ENCODE measurements at places on chromosomes 1 and 21.

- DNase-seq, result peak; percentile 97
These were observed at the start of gene MKNK1 for GRCh38 chr1:46603858-46604549. Gene MKNK1, minus strand, starts transcription at chr1:46604268. Its CDS starts 20,941 bp downstream, at chr1:46583327.

DNA sequence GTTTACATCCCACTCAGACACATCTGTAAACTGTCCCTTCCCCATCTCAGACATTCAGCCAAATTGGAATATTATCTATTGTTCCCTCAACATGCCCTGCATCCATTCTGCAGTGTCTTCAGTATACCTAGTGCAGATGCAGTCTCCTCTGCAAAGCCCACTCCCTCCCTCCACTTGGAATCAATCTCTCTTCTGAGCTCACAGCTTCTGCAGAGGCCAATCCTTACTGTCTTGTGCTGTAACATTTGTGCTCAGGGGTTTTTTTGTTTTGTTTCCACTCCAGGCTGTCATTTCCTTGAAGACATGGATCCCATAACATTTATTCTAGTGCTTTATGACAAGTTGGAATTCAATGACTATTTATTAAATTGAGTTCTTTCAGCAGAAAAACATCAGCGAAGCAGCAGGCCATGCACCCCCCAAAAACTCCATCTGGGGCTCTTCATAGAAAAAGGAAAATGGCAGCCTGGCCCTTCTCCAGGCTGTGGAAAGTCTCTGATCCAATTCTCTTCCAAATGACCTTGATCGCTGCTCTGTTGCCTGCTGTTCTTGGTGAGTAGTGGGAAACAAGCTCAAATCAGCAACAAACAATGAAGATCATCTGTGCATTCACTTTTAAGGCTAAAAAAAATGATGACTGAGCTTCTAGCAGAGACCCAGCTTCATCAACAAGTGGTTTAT is 8.7 kb downstream of the C4BPA start:
- no peak for DNase-seq

DNA sequence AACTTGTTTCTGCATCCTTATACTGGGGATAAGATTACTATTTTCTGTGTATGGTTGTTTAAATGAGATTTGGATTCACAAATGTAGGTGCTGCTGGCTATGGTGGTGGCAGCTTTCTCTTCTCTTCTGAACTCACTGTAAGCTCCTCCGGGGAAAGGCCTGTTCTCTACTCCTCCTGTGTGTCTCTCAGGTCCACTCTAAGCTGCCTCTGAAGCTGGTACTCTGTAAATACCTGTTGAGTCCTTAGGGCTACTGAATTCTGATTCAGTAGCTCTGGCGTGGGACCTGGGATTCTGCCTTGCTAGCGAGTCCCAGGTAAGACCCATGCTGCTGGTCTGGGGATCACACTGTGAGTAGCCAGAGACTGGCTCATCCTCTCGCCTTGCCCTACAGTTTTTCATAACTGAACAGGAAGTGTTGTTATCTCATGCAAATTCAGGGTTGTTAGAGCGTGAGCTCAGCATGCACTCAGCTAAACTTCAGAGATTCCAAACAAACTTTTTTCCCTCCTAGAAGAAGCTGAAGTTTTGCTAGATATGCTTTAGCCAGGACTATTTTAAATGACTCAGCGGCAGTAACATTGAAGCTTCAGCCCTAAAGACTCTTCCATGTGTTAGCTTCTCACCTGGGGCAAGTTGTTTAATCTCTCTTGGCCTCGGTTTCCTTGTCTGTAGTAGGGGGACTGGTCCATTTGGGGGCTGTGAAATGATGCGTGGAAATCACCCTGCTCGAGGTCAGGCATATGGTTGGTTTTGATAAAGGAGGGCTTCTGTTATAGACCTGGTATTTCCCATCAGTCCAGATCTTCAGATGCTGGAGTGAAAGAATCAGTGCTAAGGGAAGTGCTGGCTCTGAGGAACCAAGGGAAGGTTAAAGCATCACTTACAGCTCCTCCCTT is 271.5 kb upstream of the TMEM51 start:
- DNase-seq, result no peak

- peak; percentile 61 for DNase-seq
These were observed 47.1 kb upstream of the TLR5 start for GRCh38 chr1:223189903-223190724.

DNA sequence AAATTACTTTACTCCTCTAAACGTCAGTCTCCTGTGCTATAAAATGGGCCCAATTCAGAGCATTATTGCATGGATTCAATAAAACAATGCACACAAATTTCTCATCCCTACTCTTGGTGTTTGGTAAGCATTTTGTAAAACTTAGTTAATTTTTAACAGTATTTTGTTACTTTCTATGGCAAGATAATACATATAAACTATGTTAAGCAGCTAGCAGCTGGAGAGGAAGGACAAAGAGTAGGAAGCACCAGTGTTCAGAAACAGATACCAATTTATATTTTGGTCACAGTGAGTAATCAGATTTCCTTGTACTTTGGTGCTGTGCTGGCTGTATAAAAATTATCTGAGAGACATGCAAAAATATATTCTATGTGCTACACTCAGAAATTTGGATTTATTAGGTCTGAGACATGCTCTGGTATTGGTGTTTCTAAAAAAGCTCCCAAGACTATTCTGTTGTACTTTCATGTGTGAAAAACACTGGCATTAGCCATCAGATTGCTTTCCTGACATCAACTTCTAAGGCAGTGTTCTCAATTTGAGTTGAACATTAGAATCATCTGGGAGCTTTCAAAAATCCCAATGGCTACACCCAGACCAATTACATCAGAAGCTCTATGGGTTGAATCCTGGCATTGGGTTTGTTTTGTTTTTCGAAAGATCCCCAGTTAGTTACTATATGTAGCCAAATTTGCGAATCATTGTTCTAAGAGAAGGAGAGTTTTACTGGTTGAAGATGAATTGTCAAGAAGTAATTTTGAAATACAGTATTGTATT is 100.3 kb upstream of the C1orf87 start:
- DNase-seq, result no peak

GRCh38 chr1:21294266-21294989 is 4.2 kb upstream of the ECE1 start:
- peak; percentile 79 for DNase-seq

- no peak for DNase-seq
These were observed 29.8 kb upstream of the TADA1 start for GRCh38 chr1:166905900-166906299.

DNA sequence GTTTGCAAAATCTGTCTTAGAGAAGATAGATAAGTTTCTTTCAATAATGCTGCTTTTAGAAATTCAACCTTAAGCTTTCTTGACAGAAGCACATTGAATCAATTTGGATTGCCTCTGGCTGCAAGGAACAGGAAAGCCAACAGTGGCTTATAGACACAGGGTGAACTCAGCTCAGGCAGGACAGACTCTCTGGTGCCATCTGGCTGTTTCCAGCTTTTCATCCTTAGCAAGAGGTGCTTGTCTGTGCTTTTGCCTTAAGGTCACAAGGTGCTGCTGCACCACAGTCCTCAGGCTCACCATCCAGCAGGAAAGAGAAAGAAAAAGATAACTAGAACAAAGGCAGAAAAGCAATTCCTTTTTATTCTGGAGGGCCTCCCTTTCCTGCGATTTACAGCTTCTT is 93.7 kb upstream of the ETS2 start:
- DNase-seq, result no peak

- no peak for DNase-seq
These were observed 58.8 kb downstream of the AK4 start for GRCh38 chr1:65206836-65207235.

GRCh38 chr1:168498159-168498631 is 45.6 kb downstream of the XCL2 start:
- DNase-seq, result no peak

GRCh38 chr1:210347112-210347511 is 18.4 kb downstream of the HHAT start:
- DNase-seq, result no peak

- DNase-seq, result no peak
These were observed 35.2 kb upstream of the MAGOH start for GRCh38 chr1:53273526-53273925.

DNA sequence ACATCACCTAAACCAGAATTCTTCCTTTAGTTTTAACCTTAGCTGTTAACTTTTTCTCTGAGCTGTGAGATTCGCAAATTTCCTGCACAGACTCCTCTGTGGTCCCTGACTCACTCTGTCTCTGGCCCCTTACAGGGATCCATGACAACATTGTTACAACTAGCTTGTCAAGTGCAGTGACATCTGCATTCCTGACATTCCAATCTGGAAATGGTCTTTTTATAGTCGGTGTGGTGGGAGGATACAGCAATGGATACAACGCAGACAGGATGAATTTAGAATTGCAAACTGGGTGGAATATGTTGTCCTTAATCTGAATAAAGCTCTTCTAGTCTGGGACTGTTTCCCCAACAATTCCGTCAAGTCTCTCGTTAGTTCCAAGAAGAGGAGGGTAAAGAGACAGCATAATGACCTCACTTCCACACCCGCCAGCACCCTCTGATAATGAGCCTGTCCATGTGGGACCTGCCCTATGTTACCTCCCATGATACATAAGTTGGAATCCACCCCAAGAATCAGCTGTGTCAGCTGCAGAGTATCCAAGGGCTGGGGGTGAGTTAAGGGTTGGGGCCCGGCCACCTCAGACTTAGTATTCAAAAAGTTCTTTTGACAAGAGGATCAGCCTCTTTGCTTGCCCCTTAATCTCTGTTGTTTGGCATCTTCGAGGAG is 49.4 kb downstream of the ILDR2 start:
- no peak for DNase-seq

GRCh38 chr1:200653022-200653462 is 16.7 kb downstream of the DDX59 start:
- DNase-seq, result no peak

DNA sequence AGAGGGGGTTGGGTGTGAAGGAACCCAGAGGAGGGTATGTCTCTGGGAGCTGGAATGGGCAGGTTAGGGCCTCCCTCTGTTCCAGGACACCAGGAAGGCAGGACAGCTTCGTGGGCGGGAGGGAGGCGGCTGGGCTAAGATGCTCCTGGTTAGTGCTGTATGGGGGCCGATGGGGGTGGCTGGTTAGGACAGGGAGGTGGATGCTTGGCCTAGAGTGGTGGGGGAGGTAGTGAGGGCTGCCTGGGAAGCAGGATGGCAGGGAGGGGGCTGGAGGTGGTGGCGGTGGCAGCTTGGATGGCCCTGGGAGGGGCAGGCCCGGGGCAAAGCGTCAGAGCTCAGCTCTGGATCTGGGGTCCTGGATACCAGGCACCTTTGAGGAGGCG is 6.2 kb upstream of the MMP23B start:
- DNase-seq, result no peak

GRCh38 chr21:41368735-41369104 is 6.9 kb downstream of the MX2 start:
- no peak for DNase-seq

DNA sequence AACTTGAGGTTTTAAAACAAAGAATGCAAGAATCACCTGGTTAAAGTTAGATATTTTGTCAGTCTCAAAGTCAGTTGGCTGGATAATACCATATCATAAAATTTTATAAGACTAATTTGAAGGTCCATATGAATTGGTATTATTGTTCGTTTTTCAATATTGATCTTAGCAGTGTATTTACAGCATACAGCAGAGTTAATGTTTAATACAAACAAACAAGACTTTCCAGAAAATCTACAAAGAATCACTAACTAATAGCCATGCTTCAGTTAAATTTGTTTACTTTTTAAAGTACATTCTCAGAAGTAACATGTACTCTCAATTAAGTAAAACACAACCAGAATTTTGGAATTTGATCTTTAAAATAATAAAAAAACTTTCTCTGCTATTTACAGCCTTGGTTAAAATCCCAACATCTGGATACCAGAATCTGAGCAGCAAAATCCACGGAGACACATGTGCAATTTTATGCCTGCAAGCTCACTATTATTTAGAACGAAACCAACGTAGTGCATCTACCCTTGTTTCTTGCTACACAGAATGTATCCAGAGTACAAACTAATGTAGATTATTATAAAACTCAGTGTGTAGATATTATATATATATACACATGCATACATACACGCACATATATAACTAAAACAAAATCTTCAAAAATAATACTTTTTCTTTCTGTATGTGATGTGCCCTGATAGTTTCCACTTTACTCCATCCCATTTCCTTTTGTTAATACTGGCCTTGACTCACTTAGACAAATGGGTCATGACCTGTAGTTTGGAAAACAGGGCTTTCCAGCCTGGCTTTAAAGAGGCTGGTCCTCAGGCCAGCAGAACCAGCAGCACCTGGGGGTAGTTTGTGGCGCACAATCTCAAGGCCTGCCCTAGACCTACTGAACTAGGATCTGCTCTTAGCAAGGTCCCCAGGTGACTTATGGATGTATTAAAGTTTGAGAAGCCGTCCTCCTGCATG is 63.6 kb upstream of the ERG start:
- DNase-seq, result no peak

- DNase-seq, result no peak
These were observed 693 bp downstream of the RAB4A start for GRCh38 chr1:229271448-229272159.

- no peak for DNase-seq
These were observed 14.6 kb downstream of the NR5A2 start for GRCh38 chr1:200042119-200042551.

DNA sequence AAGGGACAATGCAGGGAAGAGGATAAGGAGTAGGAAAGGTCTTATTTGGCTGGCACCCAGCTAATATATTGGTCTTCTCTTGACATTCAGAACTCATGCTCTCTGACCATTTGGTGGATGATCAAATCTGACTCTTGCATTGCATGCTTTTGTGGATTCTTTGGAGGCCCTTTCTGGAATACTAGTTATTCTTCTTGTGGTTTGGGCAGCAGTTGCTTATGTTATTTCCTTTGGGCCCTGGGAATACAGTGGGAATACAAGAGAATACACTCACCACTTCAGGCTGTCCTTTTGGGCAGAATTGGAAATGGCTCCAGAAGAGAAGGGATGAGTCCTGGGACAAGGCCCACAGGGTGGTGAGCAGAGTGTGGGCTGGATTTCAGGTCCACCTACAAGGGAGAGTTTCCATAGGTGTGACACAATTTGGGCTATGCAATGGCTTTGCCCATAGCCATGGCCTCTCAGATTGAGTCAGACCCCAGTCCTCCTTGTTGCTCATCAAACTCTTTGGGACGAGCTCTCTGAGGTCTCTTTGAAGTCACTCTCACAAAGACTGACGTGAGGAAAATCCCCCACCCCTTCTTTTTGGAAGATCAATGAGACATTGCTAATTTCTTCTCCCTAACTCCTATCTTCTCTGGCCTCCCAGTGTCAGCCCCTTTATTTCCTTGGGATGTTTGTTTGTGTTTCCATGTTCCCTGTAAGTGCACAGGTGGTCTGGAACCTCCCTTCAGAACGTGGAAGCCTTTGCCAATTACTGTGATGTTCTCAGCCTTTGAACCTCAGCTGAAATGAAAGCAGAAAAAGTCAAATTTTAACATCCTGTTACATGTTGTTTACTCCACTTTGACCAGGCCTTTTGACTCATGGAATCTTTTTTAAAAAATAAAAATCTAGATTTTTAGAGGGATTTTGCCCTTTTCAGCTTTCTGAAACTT is 19.4 kb downstream of the HSD11B1 start:
- DNase-seq, result peak; percentile 42

Data from activated T-cell treated with anti-CD3 and anti-CD28 coated beads for 24 hours (primary cell).